ENCODE measurements at places on chromosomes 13 and 19.

- no peak for DNase-seq
These were observed 37.1 kb upstream of the RNF113B start for GRCh38 chr13:98214008-98214643.

DNA sequence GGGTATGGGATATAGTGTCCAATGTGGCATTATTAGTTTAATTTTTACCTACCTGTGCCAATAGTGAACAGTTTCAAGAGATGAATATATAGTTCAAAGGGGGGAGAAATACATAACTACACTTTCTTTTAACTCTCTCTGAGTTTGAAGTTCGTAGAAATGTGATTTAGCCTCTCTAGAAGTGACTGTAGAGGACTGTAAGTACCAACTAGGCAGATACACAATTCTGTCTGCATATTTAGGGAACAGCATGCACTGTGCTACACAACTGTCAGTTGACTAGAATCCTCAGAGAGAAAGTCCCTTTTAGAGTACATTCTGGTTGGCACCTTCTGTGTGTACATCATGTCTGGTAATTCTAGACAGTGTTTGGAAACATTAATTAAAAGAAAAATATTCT lies 17.5 kb upstream of the ZNF90 start:
- no peak for DNase-seq

GRCh38 chr13:50370303-50370950 lies 355.2 kb downstream of the KCNRG start:
- DNase-seq = peak; percentile 3

GRCh38 chr19:980133-980998 lies 3.8 kb upstream of the WDR18 start:
- no peak for DNase-seq

DNA sequence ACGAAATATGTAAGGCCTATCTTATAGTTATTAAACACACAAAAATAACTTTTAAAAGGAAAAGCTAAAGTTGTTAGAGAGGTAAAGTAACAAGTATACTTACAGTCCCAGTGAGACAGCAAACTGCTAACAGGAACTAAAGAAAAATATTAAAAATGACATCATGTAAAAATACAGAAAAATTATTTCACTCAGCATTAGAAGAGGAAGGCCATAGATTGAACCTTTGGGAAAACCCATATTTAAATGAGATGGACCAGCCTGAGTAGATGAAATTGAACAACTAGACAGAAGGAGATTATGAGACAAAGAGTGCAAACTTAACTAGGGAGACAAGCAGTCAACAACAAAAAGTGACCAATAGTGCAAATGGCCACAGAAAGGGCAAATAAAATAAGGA lies 49.4 kb downstream of the LNX2 start:
- no peak for DNase-seq

DNA sequence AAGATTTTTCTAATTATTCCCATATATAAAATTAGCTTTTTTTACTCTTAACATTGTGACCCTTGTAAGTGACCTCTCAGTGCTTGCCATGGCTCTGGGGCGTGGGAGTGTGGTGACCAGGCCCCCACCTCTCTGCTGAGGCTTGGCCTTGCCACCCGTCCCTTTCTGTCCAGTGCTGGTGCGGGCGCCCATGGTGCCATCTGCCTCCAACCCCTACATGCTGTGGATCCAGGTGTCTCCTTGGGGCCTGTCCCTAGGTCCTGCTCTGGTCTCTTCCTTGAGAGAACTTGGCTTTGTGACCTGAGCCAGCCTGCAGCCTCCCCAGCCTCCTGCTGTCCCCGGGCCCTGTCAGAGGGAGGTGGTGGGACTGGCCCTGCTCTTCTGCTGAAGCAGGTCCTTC lies 27.4 kb downstream of the TFDP1 start:
- no peak for DNase-seq

GRCh38 chr13:58999851-59000250 lies 1163.9 kb downstream of the DIAPH3 start:
- DNase-seq = no peak

DNA sequence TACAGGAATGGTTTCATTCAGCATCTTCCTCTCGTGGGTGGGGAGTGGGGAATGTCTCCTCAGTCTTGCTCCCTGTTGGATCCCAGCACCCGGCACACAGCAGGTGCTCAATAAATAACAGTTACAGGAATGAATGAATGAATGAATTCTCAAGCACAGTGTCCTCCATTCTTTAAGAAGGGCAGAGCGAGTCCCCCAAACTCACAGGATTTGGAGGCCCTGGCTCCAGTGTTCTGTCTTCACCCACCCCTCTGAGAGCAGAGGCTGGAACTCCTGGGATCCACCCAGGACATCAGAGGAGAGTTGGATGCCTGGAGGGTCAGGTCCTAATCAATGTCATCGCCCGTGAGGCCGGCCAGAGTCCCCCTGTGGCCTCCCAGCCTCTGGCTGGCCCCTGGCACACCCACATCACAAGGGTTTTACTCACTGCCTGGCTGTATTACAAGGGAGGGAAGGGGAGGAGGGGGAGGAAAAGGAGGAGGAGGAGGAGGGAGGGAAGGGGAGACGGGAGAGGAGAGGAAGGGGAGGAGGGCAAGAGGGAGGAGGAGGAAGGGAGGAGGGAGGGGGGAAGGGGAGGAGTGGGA lies 8.7 kb upstream of the CREB3L3 start:
- no peak for DNase-seq

GRCh38 chr19:44749292-44749691 lies 784 bp downstream of the BCL3 start:
- DNase-seq = no peak

GRCh38 chr13:33994198-33994597 lies 176.2 kb downstream of the RFC3 start:
- DNase-seq = no peak

- DNase-seq = no peak
These were observed 16.3 kb downstream of the CILP2 start for GRCh38 chr19:19554074-19555023.

- peak; percentile 56 for DNase-seq
These were observed 199.8 kb downstream of the COG6 start for GRCh38 chr13:39855236-39855635.

DNA sequence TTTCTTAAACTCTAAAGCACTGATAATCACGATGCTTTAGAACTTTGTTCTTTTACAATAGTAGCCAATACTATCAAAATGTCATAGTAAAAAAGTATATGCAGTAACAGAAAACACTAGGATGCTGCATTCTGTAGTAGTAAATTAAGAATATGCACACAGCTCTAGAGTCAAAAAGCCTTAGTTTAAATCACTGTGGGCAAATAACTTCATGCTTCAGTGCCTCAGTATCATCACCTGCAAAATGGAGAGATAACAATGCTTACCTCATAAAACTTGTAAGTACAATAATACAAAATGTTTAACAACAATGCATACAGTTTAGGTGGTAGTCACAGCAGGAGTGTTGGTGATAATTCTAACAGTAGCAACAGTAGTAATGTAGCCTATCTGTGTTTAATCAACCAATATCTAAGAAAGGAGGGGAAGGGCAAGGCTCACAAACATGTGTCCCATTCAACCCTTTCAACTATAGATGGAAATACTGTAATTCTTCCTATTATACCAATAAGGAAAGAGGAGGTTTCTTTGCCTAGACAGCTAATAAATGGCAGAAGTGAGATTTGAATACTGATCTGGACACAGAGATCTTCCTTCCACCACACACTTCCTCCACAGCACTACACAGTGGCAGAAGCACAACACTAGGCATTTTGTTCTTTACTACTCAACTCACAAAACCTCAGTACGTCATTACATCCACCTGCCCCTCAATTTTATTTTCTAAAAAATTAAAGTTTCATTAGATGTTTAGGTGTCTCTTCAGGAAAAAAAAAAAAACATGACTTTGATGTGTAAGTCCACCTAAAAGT lies 4.6 kb downstream of the RBM26 start:
- peak; percentile 46 for DNase-seq

Data from common myeloid progenitor, CD34-positive (primary cell).